Fibroblast of pulmonary artery (primary cell): ENCODE measurements at places on chromosomes 12 and 14.

- DNase-seq, result no peak
These were observed 80.8 kb downstream of the RAD52 start for GRCh38 chr12:868722-869121.

DNA sequence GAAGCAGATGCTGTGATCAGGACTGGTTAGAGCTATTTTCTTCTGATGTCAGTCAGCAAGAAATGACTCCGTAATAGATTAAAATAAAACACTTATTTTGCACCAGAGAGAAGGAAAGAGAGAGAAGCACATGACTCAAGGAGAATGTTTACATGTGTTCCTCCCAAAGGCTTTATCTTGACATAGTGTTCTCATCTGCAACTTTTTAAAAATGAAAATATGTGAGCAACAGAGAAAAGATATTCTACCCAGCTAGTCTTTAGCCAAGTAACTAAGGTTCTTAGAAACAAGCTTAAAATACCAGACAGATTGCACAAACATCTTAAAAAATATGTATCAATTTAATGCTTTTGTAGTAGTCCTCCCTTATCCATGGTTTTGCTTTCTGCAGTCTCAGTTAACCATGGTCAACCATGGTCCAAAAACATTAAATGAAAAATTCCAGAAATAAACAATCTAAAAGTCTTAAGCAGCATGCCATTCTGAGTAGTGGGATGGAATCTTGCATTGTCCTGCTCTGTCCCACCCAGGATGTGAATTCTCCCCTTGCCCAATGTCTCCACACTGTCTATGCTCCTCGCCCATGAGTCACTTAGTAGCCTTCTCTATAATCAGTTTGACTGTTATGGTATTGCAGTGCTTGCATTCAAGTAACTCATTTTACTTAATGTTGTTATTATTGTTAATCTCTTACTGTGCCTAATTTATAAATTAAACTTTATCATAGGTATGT, 9.9 kb downstream of the SERPINA10 start:
- DNase-seq, result no peak

- DNase-seq, result no peak
These were observed 33.3 kb downstream of the CCDC85C start for GRCh38 chr14:99570544-99571302.

DNA sequence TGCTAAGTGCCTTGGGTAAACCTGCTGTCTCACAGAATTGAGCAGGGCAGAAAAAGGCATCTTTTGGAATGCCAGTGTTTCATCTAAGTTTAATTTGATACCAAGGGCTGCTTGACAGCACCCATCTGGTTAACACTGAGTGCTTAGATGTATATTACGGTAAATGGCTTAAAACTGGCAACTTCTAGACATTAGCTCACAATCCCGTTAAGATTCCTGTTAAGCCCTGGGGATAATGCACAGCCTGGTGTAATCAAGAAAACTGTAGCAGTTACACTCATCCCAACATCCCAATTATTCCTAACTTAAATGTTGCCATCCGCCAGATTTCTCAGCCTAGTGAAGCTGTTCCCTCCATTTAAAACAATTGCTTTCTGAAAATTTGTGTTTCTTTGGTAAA, 29.9 kb downstream of the PPFIBP1 start:
- DNase-seq, result no peak

DNA sequence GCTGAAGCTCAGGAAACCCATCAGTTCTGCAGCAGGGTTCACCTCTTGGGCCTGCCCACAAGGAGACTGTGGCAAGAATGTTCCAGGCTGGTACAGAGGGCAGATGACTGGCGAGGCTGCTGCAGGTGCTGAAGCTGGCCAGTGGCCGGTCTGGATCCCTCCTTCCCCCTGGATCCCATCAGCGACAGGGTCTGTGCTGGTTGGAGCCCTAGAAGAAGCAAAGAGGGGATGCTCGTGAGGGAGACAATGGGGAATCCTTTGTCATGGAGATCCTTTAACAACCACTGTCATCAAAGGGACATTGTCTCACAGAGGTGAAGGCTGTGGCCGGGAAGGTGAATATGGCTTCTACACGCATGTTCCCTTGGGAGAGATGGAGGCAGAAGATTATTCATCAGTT, 211.4 kb upstream of the TMEM132C start:
- DNase-seq, result no peak

GRCh38 chr12:110640275-110641025, 26.5 kb downstream of the TCTN1 start:
- no peak for DNase-seq

GRCh38 chr12:98698603-98699463, 53.7 kb downstream of the APAF1 start:
- DNase-seq, result peak; percentile 80

GRCh38 chr14:63204407-63205043, at the start of gene RHOJ:
Gene RHOJ (plus strand): TSS chr14:63204443. CDS start chr14:63204870, 427 bp downstream.
- DNase-seq, result peak; percentile 46

DNA sequence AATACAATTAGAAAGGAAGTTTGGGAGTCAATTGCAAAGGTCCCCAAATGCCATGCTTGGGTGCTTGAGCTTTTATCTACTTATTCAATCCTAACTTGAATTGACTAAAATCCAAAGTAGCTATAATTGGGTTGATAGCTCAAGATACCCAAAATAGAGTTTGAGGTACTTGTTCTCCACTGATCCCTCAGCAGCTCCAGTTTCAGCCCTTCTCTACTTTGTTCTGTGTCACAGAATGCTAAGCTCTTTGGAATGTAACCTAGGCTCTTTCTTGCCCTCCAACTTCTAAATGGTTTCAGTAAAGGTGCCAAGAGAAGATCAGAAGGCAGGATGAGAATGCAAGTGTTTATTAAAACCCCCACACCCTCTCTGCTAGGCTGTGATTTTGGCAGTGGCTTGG, 251.4 kb upstream of the CLEC14A start:
- no peak for DNase-seq

DNA sequence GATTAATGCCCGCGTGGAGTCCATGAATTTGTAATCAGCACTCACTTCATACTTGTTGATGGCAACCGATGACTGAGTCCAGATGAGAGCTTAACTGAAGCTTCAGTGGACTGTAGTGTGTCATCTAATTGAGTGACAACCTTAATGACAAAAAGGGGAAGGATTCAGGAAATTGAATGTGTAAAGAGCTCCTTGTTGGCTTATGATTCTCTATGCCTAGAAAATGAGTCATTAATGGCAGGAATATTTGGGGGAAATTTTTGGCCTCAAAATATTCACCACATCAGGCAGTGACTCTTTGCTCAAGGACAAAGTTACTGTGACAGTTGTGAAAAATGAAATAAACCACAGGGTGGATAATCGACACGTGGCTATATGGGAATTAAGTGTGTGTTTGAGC, 55.3 kb upstream of the STON2 start:
- no peak for DNase-seq

DNA sequence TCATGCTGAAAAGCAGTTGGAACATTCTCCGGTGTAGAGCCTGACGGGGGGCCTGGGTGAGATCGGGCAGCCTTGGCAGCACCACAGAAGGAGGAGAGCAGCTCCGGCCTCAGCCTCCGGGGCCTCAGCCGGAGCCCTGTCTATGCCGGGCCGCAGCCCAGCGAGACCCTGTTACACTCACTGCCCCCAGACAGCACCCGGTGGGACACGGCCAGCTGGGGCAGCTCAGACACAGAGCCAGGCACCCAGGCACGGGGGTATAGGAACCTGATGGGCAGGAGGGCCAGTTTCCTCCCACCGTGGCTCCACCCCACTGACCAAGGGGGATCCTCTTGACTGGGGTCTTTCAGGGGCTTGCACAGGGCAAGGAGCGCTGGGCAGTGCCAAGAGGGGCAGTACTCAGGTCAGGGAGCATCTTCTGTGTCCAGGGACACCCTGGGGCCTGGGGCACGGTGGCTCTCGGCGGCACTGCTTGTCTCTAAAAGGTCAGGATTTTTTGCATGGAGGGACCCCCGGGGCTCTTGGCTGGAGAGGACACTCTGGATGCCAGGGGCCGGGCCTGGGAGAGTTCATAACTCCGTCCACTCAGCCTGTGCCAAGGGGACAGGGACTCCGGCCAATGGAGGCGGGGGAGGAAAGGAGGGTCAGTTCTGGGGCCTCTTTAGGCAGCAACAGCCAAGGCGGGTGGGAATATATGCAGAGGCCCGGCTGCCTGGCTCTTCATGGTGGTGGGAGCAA, 9.4 kb downstream of the INF2 start:
- DNase-seq, result no peak

DNA sequence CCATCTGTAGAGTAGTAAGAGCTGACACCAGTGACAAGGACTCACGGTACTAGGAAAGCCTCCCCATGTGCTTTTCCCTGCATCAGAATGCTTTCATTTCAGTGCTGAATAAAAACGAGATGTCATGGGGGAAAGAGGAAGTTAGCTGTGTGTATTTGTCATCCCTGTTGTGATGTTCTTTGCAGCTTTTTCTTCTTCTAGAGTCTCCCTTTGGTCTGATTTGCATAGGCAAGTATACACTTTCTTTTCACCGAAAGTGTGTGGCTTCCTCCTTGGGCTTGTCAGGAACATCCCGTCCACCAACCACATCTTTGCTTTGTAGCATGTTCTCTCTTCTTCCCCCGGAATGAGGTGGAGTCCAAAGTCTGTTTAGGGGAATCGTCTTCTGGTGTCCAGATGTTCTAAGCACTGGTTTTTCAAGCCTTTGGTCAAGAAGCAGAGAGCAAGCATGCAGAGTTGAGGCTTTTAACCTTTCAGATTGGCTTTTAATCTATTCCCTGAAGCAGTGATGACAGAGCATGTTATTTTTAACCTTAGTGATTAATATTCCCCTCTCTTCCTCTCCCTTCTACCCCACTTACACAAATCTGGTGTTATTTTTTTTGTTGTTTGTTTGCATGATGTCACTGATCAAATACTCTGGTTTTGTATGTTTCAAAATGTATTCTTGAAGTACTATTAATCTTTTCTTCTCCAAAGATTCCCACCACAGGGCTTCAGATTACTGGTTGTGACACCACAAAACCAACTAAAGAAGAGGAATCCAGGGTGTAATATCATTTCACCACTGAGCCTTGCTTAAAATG, 163.4 kb downstream of the SAMD4A start:
- peak; percentile 50 for DNase-seq

DNA sequence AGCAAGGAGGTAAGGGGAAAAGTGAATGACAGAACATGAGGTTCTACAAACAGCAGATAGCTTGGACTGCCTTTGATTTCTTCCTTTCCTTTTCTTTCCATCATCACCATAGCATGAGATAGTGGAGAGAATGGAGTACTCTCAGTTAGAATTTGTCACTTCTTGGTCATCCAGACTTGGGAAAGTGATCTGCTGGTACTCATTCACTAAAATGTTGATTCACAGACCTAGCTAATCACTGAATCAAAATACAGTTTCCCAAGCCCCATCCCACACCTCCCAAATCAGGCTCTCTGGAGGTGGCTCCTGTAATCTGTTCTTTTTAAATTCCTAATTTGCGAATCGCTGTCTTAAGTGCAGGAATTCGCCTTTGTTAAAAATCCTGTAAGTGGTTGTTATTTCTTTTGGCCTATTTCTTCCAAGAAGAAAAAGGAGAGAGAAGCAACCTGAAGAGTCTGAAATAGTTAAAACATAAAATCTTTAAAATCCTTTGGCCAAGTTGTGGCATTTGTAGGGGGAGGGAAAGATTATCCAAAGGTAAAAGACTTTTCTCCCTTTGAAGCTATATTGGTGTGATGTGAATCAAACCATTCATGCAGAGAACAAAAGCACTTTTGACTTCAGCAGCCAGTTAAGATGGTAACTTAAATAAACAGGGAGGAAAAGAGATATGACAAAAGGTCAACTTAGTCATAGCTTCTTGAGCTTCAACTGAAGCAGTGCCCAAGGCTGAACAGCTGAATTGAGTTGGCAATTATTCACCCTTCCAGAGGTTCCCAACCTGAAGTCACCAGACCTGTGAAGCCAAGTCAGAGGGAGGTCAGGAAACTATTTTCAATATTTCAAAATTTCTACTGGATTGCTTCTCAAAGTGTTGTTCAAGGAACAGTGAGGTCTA, 255.1 kb upstream of the KRR1 start:
- peak; percentile 39 for DNase-seq

- DNase-seq, result no peak
These were observed 53.8 kb downstream of the SFSWAP start for GRCh38 chr12:131764738-131765137.

DNA sequence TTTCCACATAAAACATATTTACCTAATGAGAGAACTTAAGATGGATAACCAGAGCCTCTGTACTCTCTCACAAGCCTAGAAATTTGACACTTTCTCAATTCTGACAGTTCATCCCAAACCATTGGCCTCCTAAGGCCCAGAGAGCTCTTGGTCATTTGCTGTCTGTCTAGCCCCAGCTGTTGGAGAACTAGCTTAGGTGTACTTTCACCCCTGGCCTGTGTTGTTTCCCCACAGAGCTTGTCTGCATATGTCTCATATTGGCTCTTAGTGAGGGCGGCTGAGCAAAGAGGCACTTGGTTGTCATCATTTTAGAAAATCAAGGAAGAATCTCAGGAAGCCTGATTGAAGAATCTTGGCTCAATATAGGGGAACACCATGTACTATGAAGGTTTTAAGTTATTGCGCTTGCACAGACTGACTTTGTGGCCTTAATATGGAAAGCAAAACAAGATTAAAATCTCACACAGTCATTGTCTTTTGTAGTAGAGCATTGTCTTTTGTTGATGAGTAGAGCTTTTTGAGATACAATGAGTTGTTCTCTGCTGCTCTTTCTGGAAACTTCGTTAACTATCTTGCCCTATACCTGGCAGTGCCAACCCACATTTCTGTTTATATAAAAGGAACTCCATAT, 324.6 kb downstream of the RAD51B start:
- DNase-seq, result peak; percentile 93

- DNase-seq, result no peak
These were observed 102.3 kb downstream of the SLC25A47 start for GRCh38 chr14:100425429-100425827.

- no peak for DNase-seq
These were observed 485.4 kb downstream of the NAV3 start for GRCh38 chr12:78316136-78316535.

- no peak for DNase-seq
These were observed 48.3 kb downstream of the LMNTD1 start for GRCh38 chr12:25504744-25505143.

GRCh38 chr14:22305607-22306006, 283.4 kb downstream of the DAD1 start:
- DNase-seq, result no peak

DNA sequence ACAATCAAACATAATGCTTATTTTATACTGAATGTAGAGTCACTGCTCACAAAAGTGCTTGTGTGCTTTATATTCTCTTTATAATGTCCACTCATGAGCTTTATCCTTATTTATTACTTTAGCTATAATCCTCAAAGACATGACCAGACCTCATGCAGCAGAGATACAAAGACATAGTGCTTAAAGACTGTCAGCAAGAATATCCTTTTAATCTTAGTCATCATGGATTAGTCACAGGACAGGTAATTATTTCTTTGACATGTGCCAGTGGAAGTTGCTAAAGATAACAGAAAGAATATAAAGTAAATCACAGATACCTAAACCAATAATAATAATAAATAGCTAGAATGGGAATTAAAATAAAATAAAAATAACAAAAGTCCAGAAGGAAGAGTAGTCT, 707.5 kb downstream of the BCL11B start:
- no peak for DNase-seq
